Midbrain (tissue), 1 donor: ENCODE measurements at places on chromosomes 2 and 18.

DNA sequence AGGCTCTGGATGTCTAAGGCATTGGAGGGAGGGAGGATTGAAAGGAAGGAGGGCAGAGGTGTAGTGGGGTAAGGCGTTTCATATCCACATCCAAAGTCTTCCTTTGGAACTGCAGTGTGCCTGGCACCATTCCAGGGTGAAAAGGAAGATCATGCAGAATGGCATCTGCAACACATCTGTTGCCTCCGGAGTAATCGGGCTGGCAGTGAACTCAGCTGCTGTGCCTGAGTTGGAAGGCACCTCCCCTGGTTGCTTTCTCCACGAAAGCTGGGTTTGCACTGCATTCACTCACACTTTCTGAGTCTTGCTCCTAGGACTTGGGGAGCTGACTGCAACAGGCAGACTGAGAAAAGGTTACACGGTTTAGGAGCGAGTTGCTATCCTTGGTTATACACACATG lies 30.3 kb upstream of the SEC11C start:
- no peak for DNase-seq

DNA sequence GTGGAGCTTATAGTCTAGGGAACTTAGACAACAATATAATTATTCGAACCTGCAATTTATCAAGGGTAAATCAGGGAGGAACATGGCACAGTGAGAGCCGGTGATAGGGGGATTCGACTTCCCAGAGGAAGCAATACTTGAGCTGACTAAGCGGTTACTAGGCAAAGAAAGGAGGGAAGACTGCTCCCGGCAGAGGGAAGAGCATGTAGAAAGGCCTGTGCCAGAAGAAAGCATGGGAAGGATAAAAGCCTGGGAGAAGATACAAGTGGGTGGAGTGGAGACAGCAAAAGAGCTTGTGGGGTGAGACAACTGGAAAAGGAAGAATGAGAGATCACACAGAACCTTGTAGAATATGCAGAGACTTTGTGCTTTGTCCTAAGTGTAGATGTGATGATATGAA lies 93.3 kb downstream of the MARCHF4 start:
- no peak for DNase-seq

DNA sequence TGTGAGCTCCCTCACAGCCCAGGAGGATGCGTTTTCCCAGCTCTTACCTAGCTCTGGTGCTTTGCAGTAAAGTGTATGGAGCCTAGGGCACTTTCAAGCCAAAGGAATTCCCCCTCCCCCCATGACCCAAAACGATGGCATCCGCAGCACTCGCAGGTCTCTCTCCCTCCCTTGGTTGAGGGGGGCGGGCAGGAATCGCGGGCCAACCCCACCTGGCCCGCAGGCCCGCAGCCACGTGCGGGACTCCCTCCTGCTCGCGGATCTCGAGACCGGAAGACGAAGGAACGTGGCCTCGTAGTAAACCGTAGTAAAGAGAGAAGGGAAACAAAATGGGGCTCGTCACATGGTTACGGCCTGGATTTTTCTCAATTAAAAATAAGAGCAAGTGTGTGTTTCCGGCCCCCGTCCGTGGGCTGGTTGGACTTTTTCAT lies 8.5 kb downstream of the IRS1 start:
- DNase-seq = peak; percentile 86

DNA sequence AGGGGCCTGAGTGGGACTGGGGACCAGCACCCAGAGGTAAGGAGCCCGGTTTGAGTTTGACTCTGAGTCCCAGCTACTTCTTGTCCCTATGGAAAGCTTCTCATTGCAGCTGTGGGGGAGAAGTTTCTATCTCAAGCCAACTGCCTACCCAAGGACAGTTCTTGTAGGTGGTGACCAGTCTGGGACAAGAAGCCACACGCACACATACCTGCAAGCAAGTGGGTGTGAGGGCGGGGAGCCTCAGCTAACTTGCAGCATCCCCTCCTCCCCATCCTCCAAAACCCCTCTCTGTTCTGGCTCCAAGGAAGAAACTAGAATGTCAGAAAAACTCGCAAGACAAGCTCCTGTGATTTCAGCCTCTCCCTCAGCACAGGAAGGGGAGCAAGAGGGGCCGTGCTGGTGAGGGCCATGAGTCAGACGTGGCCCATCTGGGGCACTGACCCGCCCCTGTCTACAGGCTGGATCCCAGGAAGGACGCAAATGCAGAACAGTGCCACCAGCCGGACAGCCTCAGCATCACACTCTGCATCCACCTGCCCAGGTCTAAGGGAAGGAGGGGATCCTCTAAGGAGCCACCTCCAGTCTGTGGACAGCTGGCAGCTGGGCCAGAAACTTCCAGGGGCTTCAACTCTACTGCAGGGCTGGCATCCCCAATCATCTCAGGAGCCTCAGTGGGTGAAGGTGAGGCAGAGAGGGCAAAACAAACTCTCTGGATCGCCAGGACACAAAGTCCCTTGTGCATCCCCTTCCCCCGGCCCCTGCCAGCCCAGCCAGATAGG lies 103.4 kb downstream of the TNS1 start:
- DNase-seq = no peak

DNA sequence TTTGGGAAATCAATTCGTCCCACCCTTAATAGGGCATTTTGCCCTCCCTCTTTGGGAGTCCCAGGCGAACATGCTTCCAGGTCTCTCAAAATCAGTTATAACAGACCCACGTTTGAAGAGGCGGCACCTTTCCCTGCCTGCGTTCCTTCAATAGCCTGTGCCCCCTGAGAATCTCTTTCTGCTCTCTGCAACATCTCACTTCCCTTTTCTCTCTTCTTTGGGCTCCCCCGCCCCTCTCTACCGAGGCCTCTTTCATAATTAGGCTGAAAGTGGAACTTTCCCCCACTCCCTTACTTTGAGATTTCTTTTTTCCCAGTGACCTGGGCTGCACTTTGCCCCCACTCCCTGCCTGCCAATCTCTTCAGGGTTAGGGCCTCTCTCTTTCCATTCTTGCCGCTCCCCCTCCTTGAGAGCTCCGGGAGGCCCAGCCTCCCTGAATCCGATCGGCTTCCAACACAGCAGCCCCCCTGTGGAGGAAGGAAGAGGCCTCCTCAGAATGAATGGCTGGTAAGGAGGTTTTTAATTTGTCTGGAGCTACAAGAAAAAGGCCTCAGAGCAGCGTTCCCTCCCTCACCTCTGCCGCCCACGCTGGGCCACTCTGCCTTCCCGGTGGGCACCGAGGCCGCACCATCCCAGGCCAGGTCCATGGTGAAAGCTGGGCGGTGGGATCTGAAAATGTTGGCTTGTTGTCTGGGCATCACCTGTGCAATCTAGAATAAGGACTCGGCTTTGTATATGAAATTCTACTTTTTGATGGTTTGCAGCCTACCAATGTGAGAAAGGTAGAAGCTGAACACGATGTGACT lies 162.6 kb upstream of the SIX3 start:
- DNase-seq = no peak

- no peak for DNase-seq
These were observed 625.5 kb downstream of the ARHGAP15 start for GRCh38 chr2:143754742-143755141.

DNA sequence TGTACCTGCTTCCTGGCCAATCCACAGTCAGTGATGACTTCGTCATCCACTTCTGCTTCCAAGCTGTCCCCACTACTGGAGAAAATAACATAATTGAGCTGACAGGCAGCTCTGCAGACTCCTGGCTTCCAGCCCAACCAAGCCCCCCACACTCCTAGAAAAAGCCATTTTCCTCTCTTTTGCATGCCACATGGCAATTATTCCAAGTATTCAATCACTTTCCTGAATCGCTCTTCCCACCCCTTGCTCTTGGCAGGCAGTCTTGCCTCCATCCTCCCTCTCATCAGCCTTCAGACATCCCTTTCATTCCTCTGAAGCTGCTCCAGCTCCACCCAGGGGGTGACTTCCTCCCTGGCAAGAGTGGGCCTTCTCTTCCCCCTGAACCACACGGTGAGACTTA lies 14.3 kb upstream of the ST8SIA5 start:
- no peak for DNase-seq
